Stimulated activated CD4-positive, alpha-beta T cell treated with anti-CD3 and anti-CD28 coated beads, TNF-alpha, amount 100 ng/mL, for 24 hours (primary cell): ENCODE measurements at places on chromosomes 4 and X.

DNA sequence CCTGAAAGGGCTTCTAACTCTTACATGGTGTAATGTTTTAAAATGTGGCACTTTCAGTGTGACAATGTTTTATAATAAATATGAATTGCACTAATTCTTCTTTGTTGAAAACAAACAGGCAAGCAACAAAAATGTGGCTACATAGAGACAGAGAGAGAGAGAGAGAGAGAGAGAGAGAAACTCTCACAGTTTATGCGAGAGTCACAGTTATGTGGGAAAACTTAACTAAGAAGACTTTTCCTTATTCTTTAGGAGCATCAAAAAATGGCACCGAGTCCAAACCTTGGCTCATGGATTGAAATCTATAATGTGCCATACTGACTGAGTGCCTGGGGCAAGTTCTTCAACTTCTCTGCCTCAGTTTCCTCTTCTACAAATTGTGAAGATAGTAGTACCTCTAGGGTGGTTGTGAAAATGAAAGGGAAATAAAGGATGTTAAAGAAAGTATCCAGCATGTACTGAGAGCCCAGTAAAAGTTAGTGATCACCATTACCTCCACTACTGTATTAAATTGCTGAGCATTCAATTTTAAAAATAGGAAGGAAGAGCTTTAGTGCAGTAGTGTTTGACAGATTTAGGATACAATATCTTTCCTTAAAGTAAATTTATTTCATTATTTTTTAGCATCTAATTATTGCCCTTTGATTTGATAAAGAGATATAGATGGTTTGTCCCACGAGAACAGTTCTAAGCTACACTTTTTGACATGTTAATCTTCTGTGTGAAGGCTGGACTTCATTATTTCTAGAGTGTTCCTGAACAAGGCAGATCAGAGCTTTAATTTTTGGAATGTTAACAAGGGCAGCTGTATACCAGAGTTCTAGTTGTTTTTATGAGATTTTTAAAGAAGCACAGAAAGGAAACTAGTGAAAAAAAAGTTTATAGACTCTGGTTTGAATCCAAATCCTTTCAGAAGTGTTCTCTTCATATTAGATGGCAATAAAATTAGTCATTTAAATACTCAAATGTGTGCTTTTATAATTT lies 187.5 kb upstream of the ANK2 start:
- no peak for DNase-seq

DNA sequence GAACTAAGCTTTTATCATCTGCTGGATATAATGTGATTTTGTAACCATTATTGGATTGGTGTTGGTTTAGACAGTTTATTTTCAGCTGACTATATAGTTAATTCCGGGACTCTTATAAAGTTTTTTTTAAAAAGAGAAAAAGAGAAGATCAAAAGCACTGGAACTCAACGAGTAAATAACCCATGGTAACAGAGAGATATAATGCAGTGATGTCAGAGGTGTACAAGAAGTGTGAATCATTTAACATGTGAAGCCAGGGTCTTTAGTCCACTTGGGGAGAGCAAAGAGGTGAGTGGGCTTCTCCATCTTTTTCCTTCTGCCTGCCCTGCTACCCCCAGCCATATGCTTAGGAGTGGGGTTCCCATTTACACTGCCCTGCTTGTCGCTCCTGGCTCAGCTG lies 3.2 kb downstream of the TMEM165 start:
- DNase-seq = no peak

DNA sequence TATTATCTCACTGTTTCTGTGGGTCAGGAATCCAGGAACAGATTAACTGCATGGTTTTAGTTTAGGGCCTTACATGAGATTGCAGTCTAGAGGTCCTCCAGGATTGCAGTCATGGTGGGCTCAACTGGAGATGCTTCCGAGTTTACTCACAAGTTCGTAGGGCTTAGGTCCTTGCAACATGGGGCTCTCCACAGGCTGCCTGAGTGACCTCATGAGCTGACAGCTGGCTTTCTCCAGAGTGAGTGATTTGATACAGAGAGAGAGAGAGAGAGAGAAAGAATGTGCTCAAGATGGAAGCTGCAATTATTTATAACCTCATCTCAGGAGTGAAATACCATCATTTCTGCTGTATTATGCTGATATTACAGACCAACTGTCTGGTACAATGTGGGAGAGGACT lies 168.9 kb downstream of the GPAT3 start:
- DNase-seq = no peak

DNA sequence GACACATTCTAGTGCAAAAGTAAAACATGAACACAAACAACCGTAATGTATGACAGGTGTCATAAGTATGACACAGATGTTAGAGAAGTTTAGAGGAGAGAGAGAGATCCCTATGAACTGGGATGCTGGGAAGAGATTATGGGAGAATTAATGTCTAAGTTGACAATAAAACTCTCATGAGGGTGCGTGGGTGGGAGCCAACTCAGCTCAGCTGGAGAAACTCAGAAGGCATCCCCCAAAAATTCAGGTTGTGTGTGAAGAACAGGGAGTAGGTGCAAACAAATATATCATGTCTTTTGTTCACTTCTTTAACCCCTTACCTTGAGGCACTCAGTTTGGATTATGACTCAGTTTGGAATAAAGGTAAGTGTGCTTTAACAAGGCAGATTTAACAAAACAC lies 484.1 kb downstream of the INPP4B start:
- no peak for DNase-seq

GRCh38 chrX:43218198-43218597 lies 437.9 kb upstream of the MAOA start:
- DNase-seq = no peak
